ENCODE measurements at places on chromosomes 4 and X.

DNA sequence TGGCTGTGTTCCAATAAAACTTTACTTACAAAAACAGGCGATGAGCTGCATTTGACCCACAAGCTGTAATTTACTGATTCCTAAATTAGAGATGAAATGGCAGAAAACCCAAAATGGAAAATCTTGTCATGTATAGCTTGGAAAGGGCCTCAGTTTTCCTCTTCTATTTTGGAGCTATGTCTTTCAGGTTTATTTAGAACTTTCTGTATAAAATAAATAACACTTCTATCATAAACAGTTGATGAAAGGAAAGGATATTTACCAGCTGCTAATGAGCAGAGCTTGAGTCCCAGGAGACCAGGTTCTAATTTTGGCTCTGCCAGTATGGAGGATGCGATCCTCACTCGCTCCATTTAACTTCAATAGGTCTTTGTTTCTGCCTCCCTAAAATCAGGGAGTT is 213.5 kb downstream of the LDB2 start:
- DNase-seq: no peak

DNA sequence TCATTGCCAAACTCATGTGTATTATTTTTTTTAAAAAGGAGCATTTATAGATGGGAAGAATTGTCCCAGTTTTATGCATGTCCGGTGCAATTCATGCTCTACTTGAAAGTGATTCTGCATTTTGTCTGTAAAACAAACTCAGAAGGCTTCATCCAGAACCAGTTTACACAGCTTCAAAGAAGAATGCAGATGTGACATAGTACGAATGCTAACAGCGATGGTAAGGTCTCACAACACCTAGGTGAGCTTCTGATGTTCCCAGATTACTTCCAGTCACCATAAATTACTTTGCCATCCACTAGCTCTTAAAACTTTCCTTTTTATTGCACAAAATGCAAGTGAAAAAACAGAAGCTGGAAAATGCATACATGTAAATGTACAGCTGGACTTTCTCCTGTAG is 41.5 kb upstream of the AGA start:
- no peak for DNase-seq

GRCh38 chrX:74925225-74926088 is at the start of gene NEXMIF:
TSS of gene NEXMIF (minus strand) at chrX:74925452.
- DNase-seq: no peak

- DNase-seq: no peak
These were observed 80.9 kb upstream of the NKX1-1 start for GRCh38 chr4:1487106-1487505.

GRCh38 chr4:185559915-185560281 is 24.6 kb upstream of the PDLIM3 start:
- no peak for DNase-seq

DNA sequence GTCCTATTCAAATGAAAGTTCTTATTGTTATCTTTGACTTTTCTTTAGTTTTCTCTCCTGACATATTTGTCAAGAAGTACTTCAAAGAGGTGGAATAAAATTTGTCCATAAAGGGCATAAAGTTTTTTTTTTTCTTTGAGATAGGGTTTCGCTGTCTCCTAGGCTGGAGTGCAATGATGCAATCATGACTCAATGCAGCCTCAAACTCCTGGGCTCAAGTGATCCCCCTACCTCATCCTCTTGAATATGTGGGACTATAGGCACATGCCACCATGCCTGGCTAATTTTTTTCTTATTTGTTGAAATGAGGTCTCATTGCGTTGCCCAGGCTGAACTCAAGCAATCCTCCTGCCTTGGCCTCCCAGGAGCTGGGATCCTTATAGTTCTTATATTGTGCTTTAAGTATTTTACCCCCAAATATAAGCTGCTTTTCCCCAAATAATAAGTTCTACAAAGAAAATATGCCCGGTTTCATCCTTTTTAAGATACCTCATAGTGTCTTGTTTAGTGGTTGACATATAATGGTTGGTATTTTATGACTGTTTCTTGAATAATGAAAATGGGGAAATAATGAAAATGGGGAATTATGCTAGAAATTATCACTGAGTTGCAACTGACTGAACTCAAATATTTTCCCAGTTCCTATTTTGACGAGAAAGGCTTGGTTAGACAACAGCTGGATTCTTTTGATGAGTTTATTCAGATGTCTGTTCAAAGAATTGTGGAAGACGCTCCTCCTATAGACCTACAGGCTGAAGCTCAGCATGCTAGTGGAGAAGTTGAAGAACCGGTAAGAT is 11.6 kb downstream of the POLR2B start:
- no peak for DNase-seq

GRCh38 chr4:15130441-15130840 is 128.2 kb downstream of the CPEB2 start:
- no peak for DNase-seq

GRCh38 chr4:5142726-5143125 is 91.4 kb downstream of the STK32B start:
- DNase-seq: no peak

- DNase-seq: peak; percentile 69
These were observed 370.3 kb upstream of the SMIM31 start for GRCh38 chr4:164383358-164384220.

GRCh38 chr4:94540476-94540875 is 88.7 kb downstream of the PDLIM5 start:
- no peak for DNase-seq

- no peak for DNase-seq
These were observed 102.8 kb upstream of the OR13H1 start for GRCh38 chrX:131441033-131441432.

- DNase-seq: no peak
These were observed 1.5 kb upstream of the NEIL3 start for GRCh38 chr4:177308125-177308524.

DNA sequence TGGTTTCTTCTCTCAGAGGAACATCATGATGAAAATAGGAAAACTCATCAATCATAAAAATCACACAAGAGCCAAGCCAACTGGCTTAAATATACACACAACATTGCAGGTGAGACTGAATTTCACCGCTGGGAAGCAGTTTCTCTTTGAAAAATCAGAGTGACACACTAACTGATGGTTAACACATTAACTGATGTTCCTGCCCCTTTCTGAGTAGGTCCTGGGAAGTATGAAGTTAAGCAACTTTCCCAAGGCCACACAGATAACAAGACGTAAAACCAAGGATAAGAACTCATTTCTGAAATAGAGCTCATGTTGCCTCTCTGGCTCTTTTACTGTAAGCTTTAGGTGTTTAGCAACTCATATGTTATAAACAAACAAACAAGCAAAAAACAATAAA is 813.7 kb upstream of the HS3ST1 start:
- DNase-seq: no peak

- no peak for DNase-seq
These were observed 23.5 kb downstream of the INTS6L start for GRCh38 chrX:135543924-135544323.

DNA sequence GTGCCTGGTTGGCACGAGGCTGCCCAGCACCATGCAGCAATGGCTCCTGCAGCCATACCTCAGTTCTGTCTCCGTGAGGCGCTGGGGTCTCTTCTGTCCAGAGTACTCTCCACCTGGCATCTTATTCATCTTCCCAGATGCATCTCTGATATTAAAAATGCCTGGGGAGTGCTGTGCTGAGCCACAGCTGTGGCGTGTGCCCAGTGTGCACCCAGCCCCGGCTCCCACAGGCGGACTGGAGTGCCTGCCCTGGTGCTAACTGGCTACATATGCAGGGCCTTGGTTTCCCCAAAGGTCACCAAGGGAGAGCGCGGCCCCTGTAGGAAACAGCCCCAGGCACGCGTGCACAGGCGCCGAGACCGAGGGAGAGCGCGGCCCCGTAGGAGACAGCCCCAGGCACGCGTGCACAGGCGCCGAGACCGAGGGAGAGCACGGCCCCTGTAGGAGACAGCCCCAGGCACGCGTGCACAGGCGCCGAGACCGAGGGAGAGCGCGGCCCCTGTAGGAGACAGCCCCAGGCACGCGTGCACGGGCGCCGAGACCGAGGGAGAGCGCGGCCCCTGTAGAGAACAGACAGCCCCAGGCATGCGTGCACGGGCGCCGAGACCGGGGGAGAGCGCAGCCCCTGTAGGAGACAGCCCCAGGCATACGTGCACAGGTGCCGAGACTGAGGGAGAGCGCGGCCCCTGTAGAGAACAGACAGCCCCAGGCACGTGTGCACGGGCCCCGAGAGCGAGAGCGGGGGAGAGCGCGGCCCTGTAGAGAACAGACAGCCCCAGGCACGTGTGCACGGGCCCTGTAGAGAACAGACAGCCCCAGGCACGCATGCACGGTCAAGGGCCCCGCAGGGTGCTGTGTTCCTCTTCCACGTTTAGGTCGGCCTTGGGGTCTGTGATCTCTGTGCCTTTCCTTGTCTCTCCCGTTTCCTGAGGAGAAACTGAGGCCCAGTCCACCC is 14.5 kb downstream of the TMEM175 start:
- DNase-seq: no peak

DNA sequence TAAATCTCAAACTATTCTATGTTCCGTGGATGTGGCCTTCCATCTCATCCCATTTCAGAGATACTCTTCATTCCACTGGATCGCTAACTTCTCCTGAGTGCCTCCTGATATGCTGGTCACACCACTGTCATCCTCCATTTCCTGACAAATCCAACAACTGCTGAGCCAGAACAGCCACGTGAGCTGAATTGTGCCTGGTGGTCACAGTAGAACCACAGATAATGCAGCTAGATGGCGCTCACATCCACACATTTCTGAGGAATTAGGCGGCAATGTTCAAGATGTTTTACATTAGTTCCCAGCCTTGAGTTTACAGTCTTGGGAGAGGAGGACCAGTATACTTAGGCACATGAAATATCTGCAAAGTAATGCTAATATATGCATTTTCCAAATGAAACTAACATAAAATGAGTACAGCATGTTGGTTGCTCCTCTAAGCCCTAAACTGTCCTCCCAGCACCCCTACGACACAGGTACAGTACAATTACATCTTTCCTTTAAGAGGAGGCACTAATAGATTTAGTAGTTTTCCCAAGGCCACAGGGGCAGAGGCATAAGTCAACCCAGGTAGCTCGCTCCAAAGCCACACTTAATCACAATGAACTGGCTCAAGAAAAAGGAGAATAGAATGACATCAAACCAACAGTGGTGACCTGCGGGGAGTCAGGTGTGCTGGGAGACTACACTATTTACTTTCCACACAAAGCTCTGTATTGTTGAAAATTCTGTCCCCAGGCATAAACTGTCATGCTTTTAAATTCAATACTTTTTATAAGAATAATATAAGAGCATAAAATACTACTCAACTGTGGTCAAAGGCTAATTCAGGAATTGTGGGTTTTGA is 134.2 kb downstream of the CHIC2 start:
- DNase-seq: peak; percentile 80

DNA sequence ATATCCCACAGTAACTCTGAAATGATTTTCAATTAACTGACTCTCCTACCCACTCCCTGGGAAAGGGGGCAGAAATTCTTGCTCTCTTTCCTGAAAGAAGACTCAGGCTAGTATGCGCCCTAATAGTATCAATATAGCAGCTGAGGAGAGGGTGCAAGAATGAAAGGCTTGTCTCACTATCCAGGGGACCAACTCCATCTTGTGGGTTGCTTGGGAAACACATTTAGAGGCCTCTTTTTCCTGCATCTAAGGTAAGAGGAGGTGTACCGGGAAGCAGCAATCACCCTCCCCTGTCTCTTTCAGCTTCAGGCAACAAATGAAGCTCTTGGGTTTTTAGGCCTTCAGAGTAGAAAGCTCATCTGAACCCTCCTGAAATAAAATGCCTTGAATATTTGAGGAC is 11.3 kb downstream of the TMEM255A start:
- DNase-seq: no peak

DNA sequence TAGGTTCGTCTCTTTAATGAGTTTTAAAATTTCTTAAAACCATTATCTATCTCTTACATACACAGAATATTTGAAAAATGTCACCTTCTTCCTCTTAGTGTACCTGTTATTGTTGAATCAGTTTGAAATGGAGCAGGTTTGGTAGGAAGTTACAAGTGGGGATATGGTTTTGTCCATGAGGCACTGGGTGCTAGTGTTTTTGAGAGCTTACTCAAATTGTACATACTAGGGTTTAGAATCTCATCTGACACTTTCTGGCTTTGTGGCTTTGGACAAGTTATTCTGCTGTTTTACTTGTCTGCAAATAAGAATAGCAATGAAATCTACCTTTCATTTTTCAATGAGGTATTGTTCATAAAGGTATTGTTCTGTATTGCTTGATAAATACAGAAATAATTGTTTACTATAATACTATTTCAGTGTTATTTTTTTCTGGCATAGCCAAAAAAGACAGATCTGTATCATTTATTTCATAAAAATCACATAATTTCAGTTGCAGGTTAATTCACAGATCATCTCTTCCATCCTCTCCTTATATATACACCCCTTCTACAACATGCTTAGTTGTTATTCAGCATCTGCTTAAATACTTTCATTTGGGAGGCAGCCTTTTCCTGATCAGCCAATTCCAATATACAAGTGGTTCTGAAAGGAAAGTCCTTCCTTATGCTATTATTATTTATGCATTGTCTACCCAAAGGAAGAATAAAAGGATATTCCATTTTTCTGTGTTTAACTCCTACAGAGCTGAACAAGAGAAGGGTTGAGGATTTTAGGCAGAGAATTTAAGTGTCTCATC is 13.3 kb downstream of the NCAPG start:
- DNase-seq: no peak

DNA sequence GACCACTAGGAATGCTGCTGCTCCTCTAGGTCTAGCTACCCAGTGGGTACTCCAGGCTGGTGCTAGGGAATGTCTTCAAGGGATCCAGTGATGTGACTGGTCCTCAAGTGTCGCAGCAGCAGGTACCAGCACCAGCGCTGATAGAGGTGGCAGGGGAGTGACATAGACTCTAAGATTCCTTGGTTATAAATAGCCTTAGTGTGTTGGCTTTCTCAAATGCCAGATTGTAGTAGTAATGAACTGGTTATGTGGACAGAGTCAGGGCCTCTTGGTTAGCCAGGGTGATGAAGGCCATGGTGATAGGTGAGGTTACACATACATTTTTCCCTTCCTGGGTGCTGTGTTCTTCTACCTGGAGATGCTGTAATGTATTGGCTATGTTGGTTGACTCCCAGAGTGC is 38.3 kb downstream of the DCLK2 start:
- no peak for DNase-seq

GRCh38 chr4:151957153-151957552 is 196.3 kb upstream of the GATB start:
- no peak for DNase-seq

GRCh38 chrX:144566592-144566991 is 680.7 kb upstream of the SPANXN1 start:
- no peak for DNase-seq

GRCh38 chr4:89064848-89065247 is 7.9 kb upstream of the FAM13A start:
- DNase-seq: no peak

DNA sequence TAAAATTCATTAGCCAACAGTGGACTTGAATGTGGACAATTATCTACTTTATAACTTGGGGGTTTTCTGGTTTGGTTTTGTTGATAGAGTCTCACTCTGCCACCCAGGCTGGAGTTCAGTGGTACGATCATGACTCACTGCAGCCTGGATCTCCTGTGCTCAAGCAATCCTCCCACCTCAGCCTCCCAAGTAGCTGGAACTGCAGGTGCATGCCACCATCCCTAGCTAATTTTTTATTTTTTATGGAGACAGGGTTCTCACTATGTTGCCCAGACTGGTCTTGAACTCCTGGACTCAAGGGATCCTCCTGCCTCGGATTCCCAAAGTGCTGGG is 12.4 kb upstream of the ELF2 start:
- DNase-seq: no peak

Data from coronary artery (tissue), 2 donors.